ENCODE measurements at places on chromosomes 2 and 18.

DNA sequence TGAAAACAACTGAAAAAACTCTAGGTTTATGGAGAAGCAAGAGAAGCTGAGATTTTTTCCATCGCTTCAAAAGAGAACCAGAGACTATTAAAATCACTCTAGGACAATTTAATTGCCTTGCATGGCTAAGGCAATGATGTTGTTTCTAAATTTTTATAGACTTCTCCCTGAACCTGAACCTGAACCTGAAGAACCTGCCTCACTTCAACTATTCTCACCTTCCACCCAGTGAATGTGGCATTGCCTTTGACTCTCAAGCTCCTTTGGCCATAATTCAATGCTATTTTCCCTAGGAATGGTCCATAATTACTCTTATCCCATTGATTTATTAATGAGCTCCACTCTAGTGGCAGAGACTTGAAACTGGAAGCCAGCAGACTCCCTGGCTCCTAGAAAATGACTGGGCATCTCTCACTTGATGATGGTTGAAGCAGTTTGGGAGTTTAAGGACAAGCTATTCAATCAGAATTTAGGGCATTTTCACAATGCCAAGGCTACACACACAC lies 303.8 kb upstream of the UBE2E3 start:
- DNase-seq: no peak

DNA sequence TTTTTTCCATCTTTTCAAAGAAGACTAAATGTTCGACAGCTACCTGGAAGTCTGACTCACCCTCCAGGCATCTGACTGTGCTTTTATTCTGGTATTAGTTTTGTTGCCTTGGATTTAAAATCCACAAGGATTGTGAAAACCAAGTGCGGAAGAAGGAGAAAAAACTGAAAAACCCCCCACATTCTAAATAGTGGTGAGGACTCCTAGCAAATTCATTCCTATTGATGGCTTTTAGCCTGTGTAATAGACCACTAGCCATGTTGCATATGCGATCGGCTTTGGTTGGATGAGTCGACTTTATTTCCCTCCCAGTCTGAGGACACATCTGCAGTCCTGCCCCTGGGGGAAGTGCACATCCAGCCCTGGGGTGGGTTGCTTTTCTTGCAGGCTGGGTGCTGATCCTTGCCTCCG lies 16.9 kb downstream of the LDLRAD4 start:
- peak; percentile 47 for DNase-seq

DNA sequence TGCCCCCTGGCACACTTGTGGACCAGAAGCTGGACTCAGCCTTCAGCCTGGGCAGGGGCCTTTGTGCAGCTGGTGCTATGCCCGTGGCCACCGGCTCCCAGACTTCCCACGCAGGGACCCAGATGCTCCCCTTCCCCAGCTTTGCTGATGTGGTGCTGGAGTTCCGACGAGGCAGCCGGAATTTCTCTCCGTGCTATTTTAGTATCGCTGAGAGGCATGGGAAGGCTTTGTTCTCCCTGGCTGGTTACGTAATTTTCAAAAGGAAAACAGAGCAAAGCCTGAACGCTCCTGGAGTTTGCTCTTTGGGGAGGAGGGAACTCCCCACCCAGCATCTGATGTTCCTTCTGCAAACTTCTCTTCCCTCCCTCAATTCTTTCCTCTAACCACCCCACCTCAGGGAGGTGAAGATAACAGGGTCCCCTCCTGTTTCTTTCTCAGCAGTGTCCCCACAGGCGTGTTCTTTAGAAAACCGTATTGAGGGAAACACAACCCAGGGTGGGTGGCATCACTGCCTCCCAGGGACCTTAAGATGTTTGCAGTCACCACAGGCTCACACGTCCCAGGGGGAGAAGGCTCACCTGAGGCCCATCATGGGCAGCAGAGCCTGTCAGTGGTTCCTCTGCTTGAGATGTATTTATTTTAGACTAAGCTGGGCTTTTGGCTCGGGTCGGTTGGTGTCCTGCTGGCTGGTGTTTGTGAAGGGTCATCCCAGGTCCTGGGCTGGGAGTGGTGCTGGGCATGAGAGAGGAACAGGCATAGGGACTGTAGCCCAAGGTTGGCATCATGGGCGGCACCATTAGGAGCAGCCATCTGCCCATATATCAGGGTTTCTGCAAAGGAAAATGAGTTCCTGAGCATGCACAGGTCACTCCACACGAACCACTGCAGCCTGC lies 95.0 kb downstream of the MAPK4 start:
- no peak for DNase-seq

DNA sequence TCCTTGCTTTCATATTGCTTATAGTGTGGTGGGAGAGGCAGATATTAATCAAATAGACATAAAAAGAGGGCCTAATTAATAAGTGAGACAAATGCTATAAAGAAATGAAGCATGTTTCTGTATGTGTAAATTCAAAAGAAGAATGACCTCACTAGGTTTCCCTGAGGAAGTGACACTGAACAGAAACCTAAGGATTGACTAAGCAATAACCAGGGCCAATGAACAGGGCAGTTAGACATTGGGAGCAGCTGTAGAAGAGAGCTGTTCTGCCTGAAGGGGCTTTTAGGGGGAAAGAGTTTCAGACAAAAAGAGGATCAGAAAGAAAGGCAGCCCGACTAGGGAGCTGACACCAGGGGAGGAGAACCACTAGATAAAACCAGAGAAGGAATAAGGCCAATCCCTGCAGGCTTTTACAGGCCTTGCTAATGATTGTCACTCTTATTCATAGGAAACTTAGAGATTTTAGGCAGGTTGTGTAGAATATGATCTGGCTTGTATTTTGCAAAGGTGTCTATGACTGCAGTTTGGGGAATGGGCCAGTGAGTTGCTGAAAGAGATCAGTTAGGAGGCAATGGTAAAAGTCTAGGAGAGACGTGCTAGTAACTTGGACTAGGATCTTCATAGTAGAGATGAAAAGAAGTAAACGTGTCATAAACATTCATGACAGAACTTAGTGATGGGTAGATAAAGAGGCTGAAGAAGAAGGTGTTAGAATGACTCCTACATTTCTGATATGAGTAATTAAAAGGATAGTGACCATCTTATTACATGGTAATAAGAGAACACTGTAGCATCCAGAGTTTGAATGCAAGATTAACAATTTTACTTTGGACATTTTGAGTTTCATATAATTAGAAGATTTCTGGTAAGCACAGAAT lies 26.8 kb upstream of the NABP1 start:
- no peak for DNase-seq

GRCh38 chr2:168180483-168180882 lies 66.9 kb downstream of the STK39 start:
- peak; percentile 60 for DNase-seq

DNA sequence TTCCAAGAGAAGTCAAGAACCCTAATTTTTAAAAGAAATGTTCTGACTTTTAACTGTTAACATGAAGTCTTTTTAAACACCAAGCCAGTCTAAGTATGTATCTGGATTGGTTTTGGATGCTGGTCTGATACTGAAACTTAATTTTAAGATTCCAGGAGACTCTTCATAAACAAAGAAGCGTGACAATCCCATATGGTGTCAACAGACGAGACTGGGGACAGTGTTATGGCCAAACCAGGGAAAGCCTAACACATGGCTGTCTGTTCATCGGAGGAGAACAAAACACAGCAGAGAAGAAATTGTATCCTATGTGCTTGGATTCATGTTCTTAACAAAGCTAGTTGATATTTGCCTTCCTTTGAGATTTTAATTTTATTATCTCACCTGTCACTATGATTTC lies 80.5 kb upstream of the UPP2 start:
- no peak for DNase-seq

GRCh38 chr2:112174383-112174782 lies 36.2 kb downstream of the FBLN7 start:
- no peak for DNase-seq

GRCh38 chr2:167890739-167891138 lies 356.7 kb downstream of the STK39 start:
- no peak for DNase-seq

GRCh38 chr2:124248386-124248785 lies 223.3 kb downstream of the CNTNAP5 start:
- DNase-seq: no peak

GRCh38 chr2:228878138-228878537 lies 392.9 kb downstream of the PID1 start:
- DNase-seq: no peak

DNA sequence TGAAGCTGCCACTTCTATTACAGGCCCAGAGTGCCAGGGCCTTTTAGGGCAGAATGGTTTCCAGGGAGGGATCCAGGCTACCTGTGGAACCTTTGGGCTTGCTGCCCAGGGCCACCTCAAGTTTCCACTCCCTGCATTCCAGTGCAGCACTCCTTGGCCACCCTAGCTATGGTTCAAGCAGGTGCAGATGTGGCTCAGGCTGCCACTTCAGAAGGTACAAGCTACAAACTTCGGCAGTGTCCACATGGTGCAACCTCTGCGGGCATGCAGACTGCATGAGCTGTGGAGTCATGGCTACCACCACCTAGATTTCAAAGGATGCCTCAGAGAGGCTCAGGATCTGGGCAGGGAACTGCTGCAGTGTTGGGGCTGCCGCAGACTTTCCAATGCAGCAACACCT lies 248.1 kb upstream of the UBE2E3 start:
- DNase-seq: no peak

- DNase-seq: no peak
These were observed 72.2 kb downstream of the TWIST2 start for GRCh38 chr2:238920053-238920452.

GRCh38 chr2:58156780-58157179 lies 84.3 kb downstream of the FANCL start:
- no peak for DNase-seq

DNA sequence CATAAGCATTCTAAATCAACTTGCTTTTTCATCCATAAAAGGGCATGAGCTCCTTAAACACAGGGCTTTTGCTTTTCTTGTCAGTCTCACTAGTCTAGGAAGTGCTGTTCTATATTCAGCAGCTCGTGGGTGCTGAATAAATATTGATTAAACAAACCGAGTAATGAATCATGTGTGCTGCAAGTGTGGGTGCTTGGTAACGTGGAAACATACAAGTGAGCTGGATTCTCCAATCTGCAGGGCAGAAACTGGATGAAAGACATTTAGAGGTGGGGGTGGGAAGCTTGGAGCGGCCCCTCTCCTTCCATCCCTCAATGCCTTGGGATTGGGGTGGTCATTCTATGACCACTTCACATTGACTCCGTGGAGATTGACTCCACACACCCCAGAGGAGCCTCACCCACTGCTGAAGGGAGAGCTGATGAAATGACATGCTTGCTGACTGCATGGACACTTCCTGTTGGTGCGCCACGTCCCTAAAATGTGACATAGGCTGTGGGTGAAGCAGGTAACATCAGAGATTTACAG lies 114.6 kb downstream of the DOCK10 start:
- no peak for DNase-seq

DNA sequence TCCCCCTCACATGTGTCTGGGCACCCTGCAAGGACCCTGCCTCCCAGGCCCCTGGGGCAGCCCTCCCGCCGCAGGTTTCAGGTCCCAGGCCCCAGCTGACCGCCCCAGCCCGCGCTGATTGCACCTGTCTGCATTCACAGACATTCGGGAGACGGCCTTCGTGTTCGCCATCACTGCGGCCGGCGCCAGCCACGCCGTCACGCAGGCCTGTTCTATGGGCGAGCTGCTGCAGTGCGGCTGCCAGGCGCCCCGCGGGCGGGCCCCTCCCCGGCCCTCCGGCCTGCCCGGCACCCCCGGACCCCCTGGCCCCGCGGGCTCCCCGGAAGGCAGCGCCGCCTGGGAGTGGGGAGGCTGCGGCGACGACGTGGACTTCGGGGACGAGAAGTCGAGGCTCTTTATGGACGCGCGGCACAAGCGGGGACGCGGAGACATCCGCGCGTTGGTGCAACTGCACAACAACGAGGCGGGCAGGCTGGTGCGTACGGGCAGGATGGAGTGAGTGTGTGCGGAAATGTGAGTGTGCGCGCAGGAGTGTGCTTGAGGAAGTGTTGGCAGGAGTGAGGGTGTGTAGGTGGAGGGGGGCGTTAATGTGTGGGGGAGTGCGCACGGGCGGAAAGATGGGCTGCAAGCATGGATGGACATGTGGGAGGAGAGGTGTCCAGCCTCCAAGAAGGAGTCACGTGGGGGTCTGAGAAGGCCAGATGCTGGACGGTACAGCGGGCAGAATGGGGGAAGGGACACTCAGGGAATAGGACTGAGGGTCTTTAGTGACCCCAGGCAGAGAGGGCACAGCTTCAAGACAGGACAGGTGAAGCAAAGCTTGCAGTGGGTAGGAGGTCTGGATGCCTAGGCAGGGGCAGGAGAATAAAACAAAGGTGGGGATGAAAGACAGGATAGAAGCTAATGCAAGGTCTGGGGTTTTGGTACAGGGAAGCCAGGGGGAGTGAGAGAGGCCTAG lies 9.0 kb upstream of the WNT10A start:
- no peak for DNase-seq

- peak; percentile 57 for DNase-seq
These were observed 276.4 kb downstream of the RPIA start for GRCh38 chr2:88967844-88968243.

- no peak for DNase-seq
These were observed 13.4 kb upstream of the IL1B start for GRCh38 chr2:112849956-112850355.

- DNase-seq: no peak
These were observed 124.8 kb downstream of the PTH2R start for GRCh38 chr2:208531361-208531760.

All from mesendoderm (in vitro differentiated cells).